ENCODE measurements at places on chromosomes 12 and 14.

DNA sequence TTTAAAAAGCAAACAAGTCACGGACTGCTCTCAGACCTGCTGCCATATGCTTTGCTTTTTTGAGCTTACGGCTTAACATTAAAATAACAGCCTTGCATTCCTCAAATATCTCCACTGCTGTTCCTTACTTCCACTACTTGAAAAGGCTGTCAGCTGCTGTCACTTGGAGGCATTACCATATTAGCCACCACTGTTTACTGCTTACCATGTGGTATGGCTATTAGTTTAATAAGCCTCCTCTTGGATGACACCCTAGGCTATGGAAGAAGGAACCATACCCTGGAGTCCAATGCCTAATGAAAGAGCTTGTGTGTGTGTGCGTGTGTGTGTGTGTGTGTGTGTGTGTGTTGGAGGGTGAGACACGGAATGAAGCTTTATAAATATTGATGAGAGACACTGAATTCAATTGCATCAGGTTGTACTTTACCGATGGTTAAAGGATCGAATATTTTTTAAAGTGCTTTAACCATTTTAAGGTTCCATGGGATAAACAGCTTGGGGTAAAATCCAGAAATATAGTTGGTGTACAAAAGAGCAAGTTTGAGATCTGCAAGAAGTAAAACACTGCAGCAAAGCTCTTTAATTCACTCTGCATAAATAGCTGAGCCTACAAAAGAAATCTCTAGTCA is 174.5 kb downstream of the TTC7B start:
- no peak for DNase-seq

DNA sequence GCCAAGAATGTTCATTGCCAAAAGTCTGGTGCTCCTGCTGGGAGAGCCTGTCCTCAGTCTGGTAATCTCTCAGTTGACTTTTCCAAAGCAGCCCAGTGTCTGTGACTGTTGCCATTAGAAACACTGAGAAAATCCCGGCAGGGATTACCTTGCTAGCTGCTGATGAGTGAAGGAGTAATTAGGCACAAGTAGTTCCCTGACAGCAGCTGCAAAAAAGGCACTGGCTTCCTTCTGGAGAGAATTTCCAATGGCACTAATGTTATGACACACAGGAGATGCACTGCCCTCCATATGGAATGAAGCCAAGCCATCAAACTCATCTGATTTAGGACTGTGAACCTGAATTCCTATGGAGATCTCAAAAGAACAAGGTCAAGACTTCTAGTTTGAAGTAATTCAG is 1321.2 kb upstream of the SEL1L start:
- no peak for DNase-seq

GRCh38 chr14:102408724-102409123 is 46.0 kb downstream of the TECPR2 start:
- DNase-seq, result no peak

DNA sequence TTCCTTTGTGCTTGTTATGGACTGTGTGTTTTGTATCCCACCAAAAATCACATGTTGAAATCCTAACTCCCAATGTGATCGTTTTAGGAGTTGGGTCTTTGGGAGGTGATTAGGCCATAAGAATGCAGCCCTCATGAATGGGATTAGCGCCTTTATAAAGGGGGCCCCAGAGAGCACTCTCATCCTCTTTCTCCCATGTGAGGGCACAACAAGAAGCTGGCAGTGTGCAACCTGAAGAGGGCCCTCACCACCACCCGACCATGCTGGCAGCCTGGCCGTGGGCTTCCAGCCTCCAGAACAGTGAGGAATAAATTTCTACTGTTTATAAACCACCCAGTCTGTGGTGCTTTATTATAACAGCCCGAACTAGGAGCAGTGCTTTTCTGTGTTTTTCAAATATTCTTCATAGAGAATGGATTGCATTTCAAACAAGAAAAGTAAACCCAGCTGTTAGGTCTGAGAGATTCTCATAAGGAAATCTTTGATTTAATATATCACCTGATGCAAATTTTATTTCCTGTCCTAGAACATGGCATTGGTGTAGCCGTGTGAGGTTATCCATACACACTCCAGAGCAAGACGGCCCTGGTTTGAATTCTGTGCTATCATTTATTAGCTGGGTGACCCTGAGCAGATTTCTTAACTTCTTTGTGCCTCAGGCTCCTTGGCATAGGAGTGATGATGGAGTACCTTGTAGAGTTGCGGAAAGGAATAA is 27.8 kb downstream of the HSPB8 start:
- no peak for DNase-seq

GRCh38 chr12:12784911-12785814 is at the start of gene APOLD1:
Gene APOLD1, plus strand, starts transcription at chr12:12785659. Its CDS starts 33 bp downstream, at chr12:12785692.
- no peak for DNase-seq

GRCh38 chr14:58635091-58635830 is 2.5 kb upstream of the DACT1 start:
- DNase-seq, result no peak

DNA sequence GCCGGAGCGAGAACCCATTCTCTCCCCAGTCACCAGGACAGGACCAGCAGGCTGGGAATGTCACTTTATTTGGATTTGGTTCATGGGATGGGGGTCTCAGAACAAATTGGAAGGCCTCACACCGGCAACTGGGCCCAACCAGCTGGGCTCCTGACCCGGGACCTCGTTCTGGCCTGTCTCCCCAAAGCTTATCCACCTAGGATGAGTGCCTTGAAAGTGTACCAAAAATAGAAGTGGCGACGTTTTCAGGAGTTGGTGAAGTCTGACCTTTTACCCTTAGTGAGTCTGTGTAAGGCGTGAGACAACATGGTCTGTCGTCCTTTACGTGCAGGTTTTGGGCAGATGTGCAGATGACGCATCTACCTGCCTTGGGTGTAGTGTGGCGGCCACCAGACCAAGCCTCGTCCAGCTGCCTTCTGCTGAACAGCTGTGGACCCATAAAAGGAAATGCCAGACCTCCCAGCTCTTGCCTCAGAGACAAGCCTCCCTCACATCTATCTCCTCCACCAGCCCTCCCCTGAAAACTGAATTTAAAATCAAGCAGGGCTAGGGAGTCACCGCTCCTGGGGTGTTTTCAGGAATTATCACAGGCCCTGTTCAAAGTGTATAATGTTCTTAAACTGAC is 36.6 kb upstream of the CLMN start:
- DNase-seq, result no peak

- DNase-seq, result no peak
Observed at GRCh38 chr12:75779891-75780496, 251.6 kb downstream of the PHLDA1 start.

- no peak for DNase-seq
Observed at GRCh38 chr12:87150969-87151662, 878.1 kb downstream of the C12orf50 start.

DNA sequence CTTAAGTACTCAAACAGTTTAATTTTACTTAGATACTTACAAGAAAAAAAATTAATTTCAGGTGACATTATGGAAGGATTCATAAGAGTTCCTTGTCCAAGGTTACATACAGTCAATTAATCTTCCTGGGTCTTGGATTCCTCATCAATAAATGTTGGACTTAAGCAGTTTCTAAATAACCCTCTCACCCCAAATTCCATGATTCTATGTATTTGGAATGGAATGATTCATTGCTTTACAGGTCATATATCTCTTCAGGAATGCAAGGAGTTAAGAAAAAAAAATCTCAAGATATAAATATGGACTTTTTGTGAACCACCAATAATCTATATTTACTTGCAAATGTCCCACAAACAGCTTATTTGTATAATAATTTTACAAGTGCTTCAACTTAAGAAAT is 84.2 kb upstream of the BMP4 start:
- no peak for DNase-seq

GRCh38 chr12:98416845-98417244 is 98.5 kb upstream of the TMPO start:
- DNase-seq, result no peak

DNA sequence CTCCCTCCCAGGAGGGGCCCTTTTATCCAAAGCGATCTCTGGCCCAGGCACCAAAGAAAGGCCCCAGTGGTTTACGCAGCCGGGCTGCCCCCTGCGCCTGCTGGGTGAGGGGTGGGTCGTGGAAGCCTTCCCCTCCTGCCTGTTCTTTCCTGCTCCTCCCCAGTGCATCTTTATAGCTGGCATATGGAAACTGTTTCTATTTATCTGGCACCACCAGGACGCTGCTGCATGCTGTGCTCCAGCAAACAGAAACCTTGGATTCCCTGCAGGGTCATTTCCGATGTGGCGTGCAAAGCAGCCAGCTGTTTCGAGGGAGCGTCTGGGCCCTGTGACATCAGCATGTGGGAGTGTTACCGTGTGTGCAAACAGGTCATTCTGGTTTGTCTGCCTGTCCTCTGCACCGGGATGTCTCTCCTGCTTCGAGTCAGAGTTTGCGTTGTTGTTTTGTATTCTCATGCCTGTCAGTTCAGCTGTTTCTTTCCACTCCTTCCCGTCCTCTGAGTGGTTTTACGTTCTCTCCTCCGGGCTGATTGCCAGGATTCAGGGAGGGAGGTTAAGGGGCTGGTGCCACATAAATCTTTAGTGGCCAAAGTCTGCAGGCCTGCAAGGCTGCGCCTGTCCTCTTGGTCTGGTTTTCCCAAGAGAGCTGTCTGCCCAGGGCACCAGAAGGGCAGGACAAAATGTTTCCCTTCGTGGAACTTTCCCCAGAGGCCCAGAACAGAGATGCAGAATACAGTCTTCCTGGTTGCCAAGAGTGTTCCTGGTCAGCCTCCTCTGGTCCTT is 24.6 kb downstream of the TPCN1 start:
- no peak for DNase-seq

- DNase-seq, result no peak
Observed at GRCh38 chr14:30295980-30296379, 263.0 kb upstream of the G2E3 start.

DNA sequence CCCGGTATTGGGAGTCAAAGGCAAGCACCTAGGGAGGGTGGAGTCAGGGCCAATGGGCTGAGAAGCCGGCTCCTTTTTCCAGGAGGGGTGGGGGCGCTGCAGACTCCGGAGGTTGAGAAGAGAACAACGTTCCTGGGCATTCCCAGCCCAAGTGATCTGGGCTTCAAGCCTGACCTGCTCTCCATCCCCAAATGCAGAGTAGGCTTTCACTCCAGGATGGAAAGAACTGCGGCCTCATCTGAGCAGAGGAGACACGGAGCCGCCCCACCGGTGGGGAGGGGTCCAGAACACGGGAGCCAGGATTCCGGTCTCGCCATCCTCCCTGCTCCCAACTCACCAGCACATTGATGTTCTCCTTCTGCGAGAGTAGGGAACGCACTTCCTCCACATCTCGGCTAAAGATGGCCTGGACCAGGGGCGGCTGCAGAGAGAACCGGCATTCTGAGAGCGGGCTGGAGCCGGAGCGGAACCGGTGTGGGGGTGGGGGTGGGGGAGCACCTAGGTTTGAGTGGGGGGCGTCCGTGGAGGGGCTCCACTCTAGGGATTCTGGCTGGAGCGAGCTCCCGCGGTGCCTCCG is 605 bp downstream of the ANKRD52 start:
- DNase-seq, result no peak

- DNase-seq, result no peak
Observed at GRCh38 chr12:93397412-93397811, 19.7 kb downstream of the NUDT4 start.

GRCh38 chr14:70094106-70094505 is 94.6 kb downstream of the SLC8A3 start:
- no peak for DNase-seq

DNA sequence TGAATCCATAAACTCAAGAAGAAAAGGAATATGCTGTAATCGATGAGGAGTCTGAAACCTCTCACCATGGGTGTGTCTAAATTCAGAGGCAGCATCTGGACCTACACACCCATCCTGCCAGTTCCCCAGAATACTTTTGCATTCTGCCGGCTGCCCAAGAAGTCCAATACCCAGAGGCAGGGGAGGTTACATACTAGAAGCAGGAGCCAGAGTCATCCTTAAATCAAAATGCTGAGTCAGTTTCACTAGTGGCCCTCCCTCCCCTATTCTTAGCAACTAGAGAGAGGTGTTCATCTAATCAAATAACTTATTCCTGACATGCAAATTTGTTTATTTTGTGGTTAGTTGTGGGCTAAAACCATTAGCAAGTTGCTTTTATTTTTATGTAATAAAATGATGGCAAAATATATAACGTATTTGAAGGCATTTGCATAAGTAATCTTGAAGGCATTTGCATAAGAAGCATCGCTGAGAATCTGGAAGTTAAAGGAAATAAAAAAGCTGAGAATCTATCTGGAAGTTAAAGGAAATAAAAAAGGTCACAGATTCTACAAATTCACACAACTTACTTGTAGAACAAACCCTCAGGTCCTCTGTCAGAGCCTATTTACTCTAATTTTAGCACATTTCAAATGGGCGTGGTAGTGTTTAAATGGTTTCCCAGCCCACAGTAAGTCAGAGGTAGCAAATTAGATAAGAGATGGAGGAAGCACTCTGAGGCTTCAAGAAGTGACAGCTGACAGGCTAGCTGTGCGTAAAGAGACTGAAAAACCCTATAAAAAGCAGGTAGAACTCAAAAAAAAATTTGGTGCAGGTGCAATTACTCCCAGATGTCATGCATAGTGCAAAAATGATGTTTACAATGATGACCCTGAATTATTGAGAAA is 7.8 kb downstream of the BHLHE41 start:
- DNase-seq, result no peak

DNA sequence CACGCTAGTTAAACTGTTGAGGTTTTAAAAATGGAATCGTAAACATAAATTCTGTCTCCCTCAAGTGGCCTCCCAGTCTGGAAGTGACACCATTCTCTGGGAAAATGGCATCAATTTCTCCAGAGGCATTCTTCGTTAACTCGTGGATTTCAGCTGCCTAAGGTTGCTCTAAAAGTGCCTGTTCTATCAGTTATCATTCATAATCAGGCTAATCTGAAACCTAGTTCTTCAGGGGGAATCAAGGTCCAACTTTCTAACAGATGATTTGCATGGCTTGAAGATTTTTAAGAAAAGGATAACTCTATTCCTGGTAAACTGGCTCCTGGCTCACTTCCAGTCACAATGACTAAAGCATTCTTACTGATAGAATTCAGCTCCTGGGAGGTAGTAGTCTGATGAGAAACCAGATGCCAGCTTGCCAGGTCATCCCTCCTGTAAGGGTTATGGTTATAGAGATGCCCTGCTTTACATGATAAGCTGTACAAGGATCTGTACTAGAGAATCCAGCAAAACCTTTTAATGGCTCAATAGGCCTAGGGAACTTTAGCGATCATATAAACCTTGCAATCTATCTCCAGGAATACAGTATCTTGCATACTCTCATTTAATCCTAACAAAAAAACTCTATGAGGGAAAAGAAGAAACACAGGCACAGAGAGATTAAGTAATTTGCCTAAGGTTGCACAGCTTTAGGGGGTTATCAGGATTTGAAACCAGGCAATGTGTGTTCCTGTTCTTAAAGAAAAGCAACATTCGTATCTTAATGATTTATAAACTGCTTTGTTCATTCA is 1.5 kb downstream of the L3HYPDH start:
- DNase-seq, result no peak

- no peak for DNase-seq
Observed at GRCh38 chr12:69651922-69652321, 41.2 kb upstream of the LRRC10 start.

DNA sequence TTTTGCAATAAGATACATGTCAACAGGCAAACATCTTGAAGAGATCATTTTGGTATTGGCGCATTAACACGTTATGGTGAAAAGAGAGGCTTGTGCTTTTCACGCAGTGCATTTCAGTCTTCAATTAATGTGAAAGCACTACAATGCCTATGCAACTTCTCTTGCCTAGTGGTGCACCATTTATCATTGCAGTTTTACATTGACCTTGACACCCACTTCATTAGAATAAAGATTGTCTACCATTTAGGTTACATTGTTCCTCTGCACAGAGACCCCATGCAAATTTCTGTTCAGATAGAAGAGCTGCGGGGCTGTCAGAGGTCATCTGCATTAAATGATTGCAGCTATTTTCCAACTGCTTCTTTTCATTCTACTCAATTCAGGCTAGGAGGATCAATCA is 212.2 kb upstream of the NPAS3 start:
- DNase-seq, result no peak

GRCh38 chr14:69711477-69711876 is 55.5 kb upstream of the SRSF5 start:
- DNase-seq, result no peak
